ENCODE measurements at places on chromosomes 6 and 20.
A peak's percentile ranks its signal among the peaks of the same experiment; 100 is the strongest.

- no peak for DNase-seq
Measured at GRCh38 chr6:36110050-36110449, 20.3 kb upstream of the MAPK13 start.

DNA sequence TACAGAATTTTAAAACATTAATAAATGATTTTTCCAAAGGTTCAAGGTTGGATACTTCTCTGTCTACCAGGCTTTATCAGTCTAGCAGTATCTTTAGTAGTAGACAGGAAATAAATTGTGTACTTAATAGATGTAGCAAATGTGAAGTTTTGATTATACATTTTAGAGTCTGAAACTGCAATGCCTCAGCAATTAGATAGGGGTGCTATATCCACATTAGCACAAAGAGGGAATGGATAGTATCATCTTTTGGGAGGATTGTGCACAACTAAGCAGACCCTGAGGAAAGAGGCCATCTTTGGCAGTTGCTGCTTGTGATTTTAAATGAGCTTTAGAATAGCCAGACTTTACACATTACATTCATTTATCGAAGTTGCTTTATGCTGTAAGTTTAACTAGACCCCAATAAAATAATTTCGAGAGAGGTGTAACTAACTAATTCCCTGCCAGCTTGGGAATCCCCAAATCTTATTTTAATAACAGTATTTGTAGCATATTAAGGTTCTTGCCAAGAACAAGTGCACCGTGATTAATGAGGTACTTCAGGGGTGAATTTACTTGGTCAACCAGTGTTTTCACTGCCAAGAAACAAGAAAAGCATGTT is 2.8 kb downstream of the KCNQ5 start:
- DNase-seq: peak; percentile 37

DNA sequence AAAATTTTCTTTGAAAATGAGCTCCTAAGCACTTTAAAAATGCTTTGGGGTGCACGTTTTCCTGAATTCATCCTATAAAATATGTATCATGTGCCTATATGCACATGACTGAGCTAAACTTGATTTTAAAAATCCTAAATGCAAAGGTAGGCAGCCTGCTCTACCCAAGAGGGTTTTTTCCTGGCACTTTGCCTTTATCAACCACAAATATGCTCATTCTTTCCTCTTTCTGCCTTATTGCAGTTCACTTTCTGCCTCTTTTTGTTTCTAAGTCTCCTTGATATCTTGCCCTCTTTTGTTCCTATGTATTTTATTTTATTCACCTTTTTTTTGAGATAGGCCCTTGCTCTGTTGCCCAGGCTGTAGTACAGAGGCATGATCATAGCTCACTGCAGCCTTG is 229.3 kb downstream of the GRM1 start:
- DNase-seq: no peak

GRCh38 chr20:61809006-61809770 is 256.5 kb downstream of the TAF4 start:
- no peak for DNase-seq

- DNase-seq: no peak
Measured at GRCh38 chr6:148776321-148777308, 29.8 kb downstream of the UST start.

DNA sequence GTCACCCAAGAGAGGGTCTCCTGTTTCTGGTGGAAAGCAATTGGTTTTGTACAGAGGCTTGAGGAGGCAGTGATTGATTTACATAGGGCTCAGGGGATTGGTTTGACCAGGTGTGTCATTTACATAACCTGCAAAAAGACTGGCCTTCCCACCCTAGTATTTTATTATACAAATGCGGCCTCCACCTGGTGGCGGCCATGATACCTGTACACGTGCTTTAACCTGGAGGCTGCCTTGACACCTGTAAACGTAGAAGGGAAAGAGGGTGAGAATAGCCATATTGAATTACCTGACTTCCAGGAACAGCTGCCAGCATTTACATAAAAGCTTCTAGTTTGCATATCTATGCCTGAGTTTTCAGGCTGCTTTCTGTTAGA is 48.7 kb downstream of the HLA-DPB1 start:
- DNase-seq: no peak

DNA sequence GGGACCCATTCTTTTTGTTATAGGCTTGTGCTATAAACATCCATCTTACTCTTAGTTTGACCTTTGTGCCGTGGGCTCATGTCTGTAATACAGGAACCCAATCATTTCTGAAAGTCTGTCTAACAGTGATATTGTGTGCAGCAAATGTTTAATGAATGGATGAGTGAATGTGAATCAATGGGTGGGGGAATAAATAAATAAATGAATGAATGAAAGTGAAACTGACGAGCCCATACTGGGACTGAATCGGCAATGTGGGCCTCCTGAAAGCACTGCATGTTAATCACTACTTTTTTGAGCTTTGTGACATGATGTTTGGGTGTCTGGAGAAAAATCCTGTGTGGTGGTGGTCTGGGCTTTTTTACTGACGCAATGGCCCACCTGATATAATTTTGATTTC is 175.0 kb downstream of the GMPR start:
- DNase-seq: peak; percentile 62

GRCh38 chr6:7761051-7761450 is 35.2 kb downstream of the BMP6 start:
- no peak for DNase-seq

GRCh38 chr6:138404666-138405337 is 779 bp downstream of the HEBP2 start:
- DNase-seq: peak; percentile 23

- no peak for DNase-seq
Measured at GRCh38 chr6:139344186-139344963, 30.1 kb downstream of the CITED2 start.

DNA sequence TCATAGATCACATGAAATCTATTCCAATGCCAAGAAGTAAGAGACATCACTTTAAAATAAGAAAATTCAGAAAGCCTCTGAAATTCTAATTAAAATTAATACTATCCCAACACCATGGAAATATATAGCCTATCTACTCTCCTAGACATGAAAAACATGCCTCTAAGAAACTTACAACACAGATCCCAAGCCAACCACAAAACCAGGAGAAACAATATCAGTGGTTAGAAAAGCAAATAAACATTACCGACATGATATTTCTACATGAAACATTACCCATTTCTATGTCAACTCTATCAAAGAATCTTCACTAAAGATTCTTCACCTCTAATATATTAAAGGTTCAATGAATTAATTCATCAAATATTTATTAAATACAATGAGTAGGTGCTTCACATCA is 4.8 kb downstream of the EPB41L2 start:
- no peak for DNase-seq

- no peak for DNase-seq
Measured at GRCh38 chr6:51415501-51415900, 596.8 kb downstream of the TFAP2B start.

DNA sequence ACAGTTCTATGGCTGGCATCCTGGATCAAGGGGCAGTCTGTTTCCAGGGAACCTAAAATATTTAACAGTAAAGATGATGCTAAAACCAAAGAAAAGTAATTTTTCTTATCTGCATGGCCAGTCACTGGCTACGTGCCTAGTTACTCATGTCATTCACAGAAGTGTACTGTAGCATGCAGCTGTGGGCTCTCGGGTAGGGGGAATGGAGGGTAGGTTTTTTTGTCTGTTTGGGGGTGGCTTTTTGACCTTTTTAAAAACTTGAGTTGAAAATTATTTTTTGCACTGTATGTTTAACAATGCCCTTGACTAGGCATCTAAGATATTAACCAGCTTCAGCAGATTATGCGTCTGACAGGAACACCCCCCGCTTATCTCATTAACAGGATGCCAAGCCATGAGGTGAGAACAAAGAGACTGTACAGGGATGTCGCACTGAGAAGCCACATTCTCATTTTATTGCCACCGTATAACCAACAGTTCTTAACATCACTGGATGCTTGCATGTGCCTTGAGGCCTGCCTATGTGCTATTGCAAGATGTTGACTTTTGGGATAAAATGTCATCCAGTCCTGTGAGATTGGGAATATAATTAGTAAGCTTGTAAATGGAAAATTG is 30.3 kb upstream of the MAPK13 start:
- DNase-seq: peak; percentile 72

DNA sequence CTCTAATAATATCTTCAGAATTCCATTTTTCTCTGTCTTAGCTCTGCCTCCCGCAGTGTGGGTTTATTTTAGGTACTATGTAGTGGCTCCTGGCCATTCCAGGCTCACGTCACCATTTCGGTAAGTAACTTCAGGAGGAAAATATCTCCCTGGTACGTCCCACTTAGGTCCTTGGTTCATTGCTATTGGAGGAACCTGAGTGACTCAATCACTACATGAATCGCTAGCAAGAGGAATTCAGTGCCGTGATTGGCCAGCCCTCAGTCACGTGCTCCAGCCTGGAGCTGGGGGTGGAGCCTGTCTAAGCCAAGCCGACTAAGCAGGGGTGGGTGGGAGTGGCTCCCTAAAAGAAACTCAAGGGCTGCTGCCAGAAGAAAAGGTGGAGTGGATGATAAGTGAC is 67.3 kb upstream of the E2F3 start:
- DNase-seq: no peak

GRCh38 chr6:33781131-33781975 is 7.6 kb downstream of the LEMD2 start:
- DNase-seq: no peak

DNA sequence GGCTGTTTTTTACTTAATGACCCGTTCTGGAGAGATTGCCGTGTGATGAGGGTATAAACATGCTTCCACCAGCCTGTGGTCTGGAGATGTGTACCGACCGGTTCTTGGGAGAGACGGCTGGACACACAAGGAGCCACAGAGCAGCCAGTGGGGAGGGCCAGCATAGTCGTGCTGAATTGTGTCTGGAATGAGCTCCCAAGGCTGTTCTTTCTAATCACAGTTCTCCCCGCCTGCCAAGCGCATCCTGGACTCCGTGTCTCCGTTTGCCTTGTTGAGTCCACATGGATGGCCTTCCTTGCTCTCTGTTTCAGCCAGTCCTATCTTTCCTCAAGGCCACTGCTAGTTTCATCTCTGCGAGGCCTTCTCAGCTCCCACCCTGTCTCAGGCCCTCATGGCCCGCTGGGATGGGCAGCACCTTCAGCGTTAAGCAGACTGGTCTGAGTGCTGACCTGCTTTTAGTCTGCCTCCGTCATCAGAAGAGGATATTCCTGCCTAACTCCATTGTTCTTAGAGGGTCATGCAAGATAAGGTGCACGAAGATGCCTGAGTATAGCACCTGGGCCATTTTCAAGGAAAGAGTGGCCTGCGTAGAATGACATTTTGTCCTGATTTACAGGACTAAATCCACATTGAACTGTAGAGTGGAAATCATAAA is 20.6 kb downstream of the MANBAL start:
- DNase-seq: no peak

DNA sequence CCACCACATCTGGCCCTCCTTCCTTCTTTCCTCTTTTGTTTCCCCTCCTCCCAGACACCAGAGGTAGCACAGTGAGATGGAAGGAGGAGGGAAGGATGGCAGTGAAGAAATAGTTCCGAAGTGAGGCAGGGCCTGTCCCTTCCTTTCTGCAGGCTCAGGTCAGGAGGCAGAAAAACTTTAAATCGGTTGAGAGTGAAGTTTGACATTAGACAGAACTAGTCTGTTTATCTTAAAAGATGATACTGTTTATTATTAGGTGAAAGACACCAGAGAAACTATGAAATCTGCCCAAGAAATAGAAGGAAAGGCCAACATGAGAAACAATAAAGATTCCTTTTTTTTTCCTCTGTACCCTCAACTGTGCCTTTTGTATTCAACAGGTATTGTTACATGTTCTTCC is 670.3 kb downstream of the UTRN start:
- DNase-seq: no peak

DNA sequence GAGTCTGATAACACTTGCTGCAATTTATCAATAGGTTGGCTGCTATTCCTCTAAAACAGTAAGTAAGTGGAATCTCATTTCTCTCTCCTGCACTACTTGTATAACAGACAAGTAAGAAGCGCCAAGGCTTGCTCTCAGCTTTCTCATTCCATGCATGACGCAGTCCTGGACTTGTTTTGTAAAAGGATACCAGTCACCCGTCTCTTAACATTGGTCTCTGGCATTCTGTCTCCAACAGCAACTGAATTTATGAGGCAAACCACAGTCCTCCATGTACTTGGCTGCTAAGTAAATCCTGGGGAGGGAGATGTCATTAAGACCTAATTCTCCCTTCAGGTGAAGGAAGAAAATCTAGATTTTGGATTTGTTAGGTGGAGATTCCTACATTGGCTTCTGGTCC is 115.4 kb downstream of the OPN5 start:
- no peak for DNase-seq

DNA sequence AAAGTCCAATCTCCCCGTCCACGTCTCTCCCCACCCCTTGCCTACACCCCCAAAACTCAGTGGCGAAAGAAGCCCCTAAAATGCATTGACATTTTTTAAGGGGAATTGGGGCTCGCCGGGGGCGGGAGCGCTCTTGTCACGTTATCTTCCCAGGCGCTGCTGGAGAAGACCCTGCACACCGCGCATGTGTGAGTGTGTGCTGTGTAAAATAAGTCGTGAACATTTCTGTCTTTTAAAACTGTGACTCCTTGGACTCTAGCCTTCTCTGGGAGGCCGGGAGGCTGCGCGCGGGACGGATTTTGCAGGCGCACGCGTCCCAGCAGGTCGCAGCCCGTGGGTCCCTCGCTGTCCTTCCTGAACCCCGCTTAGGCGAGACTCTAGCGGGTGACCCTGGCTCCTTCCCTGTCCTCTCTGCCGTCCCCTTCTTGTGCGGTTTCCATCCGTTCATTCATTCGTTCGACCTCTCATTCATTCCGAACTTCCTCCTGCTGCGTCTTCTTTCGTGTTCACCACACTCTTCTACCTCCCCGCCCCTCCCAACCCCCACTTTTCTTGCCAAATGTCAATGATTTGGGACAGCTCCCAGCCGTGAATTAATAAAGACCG is 2.2 kb downstream of the NRN1 start:
- no peak for DNase-seq

DNA sequence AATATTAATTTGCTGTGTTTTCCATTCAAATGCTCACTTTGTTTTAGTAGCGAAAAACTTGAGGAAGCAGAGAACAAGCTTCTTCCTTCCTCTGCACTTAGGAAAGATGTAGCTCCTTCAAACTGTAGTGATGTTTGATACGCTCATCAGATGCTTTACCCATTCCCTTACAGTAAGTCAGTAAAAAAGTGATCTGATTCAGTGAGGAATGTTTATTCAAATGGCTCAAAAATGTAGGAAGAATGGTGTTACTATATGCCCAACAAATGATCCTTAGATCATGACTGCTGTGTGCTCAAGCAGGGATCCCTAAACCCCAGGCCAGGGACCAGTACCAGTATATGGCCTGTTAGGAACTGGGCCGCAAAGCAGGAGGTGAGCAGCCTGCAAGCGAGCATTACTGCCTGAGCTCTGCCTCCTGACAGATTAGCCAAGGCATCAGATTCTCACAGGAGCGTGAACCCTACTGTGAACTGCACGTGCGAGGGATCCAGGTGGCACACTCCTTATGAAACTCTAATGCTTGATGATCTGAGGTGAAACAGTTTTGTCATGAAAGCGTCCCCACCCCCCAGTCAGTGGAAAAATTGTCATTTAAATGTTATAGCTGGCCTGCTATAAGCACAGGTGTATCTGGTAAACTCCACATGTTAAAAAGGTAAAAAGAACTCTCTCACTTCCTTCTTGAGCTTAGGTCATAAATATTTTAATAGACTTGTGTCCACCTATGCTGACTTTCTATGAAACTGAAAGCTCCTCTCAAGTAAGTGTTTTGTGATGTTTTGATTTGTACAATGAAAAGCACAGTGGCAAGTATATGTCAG is 187.2 kb downstream of the FOXC1 start:
- no peak for DNase-seq

GRCh38 chr6:76120302-76120701 is 47.8 kb upstream of the IMPG1 start:
- DNase-seq: no peak
